NCI-H774 (cell line): ENCODE measurements at places on chromosomes 11 and 22.

DNA sequence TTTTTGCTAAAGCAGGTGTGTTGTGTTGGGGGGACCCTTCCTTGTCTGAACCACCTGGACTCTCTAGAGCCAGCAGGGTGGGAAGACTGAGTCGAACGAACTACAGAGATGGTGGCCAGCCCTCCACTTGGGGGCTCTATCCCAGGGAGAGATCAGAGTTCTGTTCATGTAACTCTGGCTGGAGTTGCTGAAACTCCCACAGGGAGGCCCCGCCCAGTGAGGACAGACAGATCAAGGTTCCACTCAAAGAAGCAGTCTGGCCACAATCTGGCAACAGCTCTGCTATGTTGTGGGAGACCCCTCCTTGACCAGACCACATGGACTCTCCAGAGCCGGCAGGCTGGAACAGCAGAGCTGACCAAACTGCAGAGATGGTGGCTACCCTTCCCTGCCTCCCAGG, 20.2 kb upstream of the OR5AK2 start:
- no peak for DNase-seq

DNA sequence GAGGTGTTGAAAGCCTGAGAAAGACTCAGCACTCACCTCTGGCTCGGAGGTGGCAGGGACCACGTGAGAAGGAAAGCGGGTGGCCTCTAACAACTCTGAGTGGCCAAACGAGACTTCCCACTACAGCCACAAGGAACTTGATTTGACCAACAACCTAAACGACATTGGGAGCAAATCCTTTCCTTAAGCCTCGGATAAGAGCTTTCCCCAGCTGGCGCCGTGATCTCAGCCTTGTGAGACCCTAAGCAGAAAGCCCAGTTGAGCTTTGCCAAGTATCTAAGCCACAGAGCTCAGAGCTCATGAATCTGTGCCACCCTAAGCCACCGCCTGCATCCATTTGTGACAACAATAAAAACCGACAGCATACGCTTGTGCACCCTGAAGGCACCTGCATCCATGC, 636.0 kb downstream of the TBC1D22A start:
- DNase-seq: no peak

GRCh38 chr11:18321578-18321968, 367 bp downstream of the HPS5 start:
- DNase-seq: no peak

DNA sequence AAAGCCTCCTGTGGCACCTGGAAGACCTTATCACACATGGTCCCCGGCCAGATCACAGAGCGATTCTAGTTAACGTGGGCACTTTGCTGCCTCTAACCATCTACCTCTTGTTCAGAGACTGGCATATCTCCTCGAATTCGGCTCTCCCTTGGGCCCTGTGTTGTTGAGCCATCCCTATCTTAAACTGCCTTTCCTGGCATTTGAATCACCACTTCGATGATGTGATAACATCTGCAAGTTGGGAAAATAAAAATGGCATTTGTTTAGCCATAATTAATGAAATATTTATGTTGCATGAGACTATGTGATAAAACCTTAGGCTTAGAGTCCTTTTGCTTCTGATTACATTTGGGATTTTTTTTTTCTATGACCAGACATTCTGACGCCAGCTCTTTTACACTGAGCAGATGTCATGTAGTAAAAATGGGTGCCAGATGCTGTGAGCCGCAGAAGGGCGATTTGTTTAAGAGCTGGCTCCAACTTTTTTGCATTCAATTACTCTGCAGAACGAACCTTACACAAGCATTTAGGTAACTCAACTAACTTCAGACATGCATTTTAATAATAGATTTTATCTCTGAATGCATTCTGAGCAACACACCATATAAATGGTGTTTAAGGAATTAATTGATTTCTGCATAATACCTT, 58.5 kb upstream of the PARVA start:
- peak; percentile 83 for DNase-seq

GRCh38 chr11:134950692-134951304, 538.8 kb upstream of the B3GAT1 start:
- DNase-seq: no peak
